KG1 (cell line): ENCODE measurements at places on chromosomes 13 and 19.

DNA sequence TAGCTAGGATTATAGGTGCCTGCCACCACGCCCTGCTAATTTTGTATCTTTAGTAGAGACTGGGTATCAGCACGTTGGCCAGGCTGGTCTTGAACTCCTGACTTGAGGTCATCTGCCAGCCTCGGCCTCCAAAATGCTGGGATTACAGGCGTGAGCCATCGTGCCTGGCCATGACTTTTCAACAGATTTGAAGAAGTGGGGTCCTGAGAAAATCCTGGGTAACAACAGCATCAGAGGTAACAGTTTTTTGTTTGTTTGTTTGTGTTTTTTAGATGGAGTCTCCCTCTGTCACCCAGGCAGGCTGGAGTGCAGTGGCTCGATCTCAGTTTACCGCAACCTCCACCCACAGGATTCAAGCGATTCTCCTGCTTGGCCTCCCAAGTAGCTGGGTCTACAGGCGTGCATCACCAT lies 3.7 kb downstream of the JUNB start:
- DNase-seq: no peak

GRCh38 chr19:29781386-29782259 lies 30.2 kb upstream of the CCNE1 start:
- no peak for DNase-seq

- no peak for DNase-seq
Observed at GRCh38 chr13:20664351-20664750, 39.1 kb upstream of the IL17D start.

- DNase-seq: no peak
Observed at GRCh38 chr19:2315818-2316353, 7.9 kb upstream of the LINGO3 start.

DNA sequence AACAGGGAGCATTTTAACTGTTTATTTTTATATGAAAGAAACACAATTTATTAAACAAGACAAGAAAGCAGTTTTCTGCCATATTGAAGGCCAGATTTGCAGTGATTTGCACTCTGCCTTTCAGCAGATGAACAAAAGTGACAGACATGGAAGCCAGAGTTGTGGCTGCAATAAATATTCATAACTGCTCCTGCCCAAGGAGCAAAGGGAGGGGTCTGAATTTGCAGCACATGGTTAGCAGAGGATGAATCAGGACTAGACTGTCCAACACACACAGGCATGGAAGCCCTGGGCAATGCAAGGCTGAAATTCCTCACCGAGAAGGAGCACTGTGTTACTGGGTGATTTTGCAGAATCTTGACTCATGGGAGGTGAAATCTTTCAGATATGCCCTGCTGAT lies 418.2 kb downstream of the DCT start:
- no peak for DNase-seq
